ENCODE measurements at places on chromosomes 13 and 19. TPM values are rescaled to one million over a fixed set of nuclear protein-coding genes. Genes with fewer than 3 reads are reported as not detected.
A peak's percentile ranks its signal among the peaks of the same experiment; 100 is the strongest.

GRCh38 chr19:48415395-48415794 is 21.9 kb downstream of the GRIN2D start:
- peak; percentile 86 for DNase-seq

DNA sequence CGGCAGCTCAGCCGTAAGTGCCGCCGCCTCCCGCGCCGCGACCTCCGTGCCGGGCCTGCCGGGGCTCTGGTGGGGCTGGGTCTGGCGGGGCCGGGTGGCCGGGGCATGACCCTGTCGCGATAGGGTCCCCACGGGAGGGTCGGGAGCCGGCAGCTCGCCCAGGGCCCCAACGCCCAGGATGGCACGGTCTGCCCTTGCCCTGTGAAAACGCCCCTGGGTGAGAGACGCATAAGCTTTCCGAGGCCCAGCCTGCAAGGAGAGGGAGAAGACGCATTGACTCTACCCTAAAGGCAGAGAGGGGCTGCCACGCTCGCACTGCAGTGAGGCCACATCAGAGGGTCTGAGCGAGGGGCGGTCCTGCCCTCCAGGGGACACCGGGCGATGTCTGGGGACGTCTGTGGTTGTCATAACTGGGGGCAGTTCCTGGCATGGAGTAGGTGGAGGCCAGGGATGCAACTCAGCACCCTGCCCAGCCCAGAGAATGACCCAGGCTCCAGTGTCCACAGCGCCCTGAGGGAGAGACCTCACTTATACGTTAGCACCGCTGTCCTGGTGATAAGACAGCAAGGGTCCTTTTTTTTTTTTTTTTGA is 539 bp downstream of the ZNF554 start:
- DNase-seq = no peak

DNA sequence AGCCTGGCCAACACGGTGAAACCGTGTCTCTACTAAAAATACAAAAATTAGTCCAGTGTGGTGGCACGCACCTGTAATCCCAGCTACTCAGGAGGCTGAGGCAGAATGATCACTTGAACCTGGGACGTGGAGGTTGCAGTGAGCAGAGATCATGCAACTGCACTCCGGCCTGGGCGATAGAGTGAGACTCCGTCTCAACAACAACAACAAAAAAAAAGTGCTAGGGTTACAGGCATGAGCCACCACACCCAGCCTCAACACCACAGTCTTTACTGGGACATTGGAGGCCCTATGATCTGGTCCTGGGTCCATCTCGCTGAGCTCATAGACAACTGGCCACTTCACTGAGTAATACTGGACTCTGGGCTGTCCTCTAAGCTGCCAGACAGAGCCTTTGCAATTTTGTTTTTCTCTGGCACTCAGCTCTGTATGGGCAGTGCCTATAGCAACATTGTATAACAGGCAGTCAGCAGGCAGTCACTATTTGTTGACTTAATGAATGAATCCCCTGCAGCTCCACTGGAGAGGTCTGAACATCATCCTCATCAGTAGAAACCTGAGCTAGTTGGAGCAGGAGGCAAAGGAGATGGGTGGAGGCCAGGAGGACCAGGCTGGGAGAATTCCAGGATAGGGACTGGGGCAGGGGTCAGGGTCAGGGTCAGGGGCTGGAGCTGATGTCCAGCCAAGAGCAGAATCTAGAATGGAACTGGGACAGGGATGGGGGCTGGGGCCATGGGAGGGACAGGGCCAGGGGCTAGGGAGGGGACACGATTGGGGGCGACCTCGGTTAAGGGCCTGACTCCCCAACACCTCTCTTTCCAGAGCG is 8.1 kb downstream of the BLOC1S3 start:
- DNase-seq = no peak

DNA sequence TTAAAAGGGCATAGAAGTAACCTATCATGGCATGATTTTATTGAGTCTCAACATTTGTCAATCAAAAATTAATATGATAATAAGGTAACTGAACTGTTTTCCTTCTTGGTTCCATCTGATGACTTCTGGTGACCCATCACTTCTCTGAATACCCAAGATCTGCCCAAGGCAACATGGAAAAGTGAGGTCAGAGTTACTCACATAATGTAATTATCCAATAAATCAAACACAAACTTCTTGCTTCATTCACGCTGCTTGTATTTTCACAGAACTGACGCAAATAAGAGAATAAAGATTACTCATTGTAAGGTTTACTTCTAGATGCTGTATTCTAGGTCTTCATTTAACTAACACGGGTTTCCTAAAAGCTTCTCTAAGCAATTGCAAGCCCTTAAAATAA is 361.6 kb downstream of the RBM26 start:
- no peak for DNase-seq

GRCh38 chr13:113532156-113532806 is 41.8 kb upstream of the DCUN1D2 start:
- DNase-seq = peak; percentile 27

The CACNG7 gene
- 0.39 TPM for total RNA-seq
